Uterus (tissue), 4 donors: ENCODE measurements at places on chromosomes 11 and 22. TPM values are rescaled to one million over a fixed set of nuclear protein-coding genes. Genes with fewer than 3 reads are reported as not detected.

GRCh38 chr11:110818032-110818687 is 105.9 kb upstream of the ARHGAP20 start:
- no peaks in the 10 kb centered on the region for H3K4me1 ChIP-seq
- H3K27ac ChIP-seq, result no peak overlapping the region
- no peaks in the 10 kb centered on the region for H3K27me3 ChIP-seq
- H3K4me3 ChIP-seq, result no peak overlapping the region
- no peaks in the 10 kb centered on the region for H3K36me3 ChIP-seq

- no peaks in the 10 kb centered on the region for H3K4me1 ChIP-seq
- no peak for DNase-seq
- no peaks in the 10 kb centered on the region for H3K36me3 ChIP-seq
- H3K27me3 ChIP-seq, result no peaks in the 10 kb centered on the region
Measured at GRCh38 chr11:113728814-113729213, 22.7 kb upstream of the TMPRSS5 start.

DNA sequence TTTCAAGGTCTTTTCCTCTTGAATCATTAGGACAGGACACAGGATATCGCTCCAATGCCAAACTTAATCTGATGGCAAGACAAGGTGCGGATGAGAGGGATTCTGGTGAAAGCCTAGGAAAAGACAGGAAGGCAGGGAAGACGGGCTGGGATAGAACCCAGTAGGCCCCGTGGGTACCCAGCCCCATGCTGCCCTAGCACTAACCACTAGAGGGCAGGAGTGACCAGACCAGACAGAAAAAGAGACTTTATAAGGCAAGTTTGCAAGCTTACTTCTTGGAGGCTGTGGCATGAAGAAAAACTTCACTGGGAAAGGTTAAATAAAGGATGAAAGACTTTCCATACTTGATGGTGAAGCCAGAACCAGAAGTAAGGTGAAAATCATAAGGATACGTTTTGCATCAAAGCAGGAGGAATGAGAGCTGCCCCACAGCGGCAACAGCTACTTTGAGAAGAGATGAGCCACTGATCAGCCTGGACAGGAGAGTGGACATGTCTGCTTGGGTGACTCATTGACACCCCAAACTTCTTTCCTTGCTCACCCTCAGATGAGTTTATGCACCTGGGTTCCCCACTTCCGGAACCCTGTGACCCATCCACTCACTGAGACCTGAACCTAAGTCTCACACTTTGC is 39.8 kb downstream of the SYN3 start:
- no peaks in the 10 kb centered on the region for H3K4me1 ChIP-seq
- H3K36me3 ChIP-seq, result no peaks in the 10 kb centered on the region
- H3K27me3 ChIP-seq, result no peaks in the 10 kb centered on the region
- H3K27ac ChIP-seq, result no peak overlapping the region

MS4A6A gene
- 44.7 TPM for total RNA-seq
